CD4-positive, alpha-beta T cell treated with Interleukin-6 at 100 ng/mL for 8 hours (primary cell): ENCODE measurements at places on chromosomes 13 and 19.

GRCh38 chr19:6577476-6578125, 13.3 kb downstream of the CD70 start:
- no peak for DNase-seq

DNA sequence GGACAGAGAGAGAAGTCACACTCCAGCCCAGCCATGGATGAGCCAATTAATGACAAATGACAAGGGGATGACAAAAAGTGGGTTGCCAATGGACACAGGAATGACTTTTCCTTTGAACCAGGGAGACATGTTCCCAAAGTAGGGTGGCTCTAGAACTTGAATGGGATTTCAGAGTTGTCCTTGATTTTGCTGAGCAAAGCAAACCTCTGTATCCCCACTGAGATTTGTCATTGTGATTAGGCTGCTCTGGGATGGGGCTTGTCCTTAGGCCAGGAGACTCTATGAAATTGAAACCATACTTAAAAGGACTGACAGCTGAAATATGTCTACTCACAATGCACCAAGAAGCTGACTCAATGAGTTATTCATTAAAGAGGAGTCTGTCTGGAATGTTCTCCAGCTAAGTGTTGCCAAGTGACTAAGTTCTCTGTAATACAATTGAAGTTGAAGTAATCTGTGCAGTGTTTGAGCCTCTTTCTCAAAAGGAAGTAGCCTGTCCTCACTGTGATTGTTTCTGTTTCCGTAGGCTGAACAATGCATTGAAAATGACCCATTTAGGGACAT, 69.0 kb upstream of the PCDH9 start:
- no peak for DNase-seq

- DNase-seq, result no peak
These were observed 1.6 kb upstream of the MRI1 start for GRCh38 chr19:13762635-13763235.

DNA sequence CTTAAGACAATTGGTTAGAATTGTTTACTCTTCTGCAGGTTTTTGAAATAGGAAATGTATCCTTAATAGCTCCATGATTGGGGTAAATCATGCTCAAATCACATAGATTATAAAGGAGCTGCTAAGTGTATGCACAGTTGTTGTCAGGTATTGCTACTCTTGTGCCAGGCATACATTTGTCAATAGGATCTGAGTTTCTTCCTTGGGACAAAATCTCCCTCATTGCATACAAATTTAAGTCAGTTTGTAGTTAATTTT, 109.3 kb upstream of the MLNR start:
- no peak for DNase-seq

DNA sequence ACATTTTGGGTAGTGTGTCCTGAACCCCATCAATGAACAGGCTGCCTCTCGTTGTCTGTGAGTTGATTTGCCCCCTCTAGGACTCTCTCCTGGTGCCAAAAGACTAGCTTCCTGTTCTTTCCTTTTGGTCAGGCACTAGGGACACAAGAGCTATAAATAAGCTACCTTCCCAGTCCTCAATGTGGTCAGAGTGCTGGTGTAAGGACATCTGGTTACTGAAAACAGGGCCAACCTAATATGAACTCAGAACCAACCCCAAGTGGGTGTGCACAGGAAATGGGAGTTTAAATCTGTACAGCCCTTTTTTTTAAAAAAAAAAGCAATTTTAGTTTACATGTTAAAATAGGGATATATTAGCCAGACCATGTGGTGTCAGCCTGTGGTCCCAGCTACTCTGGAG, 129.2 kb downstream of the ZIC5 start:
- no peak for DNase-seq

DNA sequence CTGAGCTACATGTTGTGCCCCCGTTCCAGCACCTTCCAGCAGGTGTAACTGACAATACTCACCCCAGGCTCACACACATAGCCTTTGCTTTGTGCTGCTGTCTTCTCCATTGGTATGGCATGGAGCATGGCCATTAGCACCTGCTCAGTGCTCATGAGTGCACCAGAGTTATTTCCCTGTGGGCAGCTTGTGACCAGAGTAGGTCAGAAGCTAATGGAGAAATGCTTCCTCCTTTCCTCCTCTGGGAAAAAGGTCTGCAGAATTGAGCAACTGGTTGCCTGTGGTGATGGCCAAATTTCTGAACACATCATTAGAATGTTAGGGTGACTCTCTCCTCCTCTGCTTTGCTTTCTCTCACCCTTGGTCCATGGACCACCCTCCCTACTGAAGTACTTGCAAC, 344.5 kb upstream of the TMTC4 start:
- no peak for DNase-seq
